ENCODE measurements at places on chromosomes 1 and 21. TPM values are rescaled to one million over a fixed set of nuclear protein-coding genes. Genes with fewer than 3 reads are reported as not detected.

The LRIG2 gene
- 8.1 TPM for total RNA-seq

The NBL1 gene
- total RNA-seq = 93.5 TPM

- peak; percentile 97 for ATAC-seq
These were observed 78.2 kb downstream of the NFIA start for GRCh38 chr1:61160526-61160925.

DNA sequence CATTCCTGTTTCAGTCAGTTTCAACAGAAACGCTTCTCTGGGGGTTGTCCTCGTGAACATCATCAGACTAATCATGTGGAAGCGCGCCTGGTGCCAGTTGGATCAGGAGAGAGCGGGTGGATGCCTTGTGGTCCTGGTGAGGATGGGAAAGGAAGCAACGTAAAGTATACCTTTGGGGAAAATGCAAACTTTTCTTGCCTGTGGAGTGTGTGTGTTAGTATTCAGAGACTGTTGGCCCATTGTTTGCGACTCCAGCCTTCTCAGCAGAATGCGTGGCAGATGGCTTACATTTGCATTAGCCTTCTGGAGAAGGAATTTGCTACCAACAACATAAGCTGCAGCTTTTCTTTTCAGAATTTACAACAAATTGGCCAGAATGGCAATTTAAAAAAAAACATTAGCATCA, 173.9 kb downstream of the RWDD3 start:
- ATAC-seq = no peak

- ATAC-seq = no peak
These were observed 106.0 kb downstream of the CDC7 start for GRCh38 chr1:91606546-91607078.

DNA sequence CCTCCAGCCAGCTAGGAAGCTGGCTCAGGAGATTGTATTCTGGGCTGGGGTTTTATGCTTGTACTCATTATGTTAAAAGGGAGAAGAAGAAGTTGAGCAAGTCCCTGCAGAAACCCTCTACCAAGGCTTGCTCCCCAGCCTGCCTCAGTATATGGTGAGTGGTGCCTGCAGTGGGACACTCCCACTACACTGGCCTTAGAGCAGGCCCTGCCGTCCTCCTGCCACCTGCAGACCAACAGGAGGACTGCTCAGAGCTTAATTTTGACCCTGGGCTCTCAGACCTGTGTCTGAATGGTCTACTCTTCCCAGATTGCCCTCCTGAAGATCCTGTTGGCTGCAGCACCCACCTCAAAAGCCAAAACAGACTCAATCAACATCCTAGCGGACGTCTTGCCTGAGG, 13.0 kb downstream of the STRIP1 start:
- no peak for ATAC-seq

DNA sequence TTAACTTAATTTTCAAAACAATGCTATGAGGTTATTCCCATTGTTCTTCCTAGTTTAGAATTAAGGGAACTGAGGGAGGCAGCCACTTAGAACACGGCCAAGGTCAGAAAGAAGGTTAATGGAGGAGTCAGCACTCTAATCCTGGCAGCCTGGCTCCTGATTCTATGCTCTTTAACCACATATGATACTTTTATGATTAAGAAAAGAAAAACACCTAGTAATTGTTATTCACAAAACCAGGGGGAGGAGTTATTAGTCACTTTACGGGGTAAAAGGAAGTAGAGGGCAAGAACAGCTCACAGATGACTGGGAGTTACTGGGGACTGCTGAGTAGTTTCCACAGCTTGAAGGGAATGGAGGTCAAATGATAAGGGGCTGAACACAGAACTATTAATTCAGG, 38.6 kb downstream of the GADD45A start:
- ATAC-seq = peak; percentile 82

DNA sequence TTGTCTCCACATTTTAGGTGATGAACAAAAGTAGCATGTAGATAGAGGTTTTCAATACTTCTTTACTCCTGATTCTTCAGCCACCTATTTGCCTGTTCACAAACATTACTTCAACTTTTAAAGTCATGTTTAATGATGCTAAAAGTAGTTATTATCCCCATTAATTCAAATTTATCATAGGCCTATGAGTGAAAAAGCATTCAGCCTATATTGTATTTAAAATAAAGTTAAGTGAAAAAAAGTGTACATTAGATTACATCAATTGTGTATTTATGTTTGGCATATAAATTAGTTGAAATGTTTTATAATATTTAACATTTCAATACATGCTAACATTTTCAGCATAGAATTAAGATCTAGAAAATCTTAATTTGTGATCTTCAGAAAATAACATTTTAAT, 10.5 kb downstream of the CDKN2C start:
- ATAC-seq = no peak

GRCh38 chr1:11494771-11495170, 15.8 kb downstream of the DISP3 start:
- ATAC-seq = no peak

DNA sequence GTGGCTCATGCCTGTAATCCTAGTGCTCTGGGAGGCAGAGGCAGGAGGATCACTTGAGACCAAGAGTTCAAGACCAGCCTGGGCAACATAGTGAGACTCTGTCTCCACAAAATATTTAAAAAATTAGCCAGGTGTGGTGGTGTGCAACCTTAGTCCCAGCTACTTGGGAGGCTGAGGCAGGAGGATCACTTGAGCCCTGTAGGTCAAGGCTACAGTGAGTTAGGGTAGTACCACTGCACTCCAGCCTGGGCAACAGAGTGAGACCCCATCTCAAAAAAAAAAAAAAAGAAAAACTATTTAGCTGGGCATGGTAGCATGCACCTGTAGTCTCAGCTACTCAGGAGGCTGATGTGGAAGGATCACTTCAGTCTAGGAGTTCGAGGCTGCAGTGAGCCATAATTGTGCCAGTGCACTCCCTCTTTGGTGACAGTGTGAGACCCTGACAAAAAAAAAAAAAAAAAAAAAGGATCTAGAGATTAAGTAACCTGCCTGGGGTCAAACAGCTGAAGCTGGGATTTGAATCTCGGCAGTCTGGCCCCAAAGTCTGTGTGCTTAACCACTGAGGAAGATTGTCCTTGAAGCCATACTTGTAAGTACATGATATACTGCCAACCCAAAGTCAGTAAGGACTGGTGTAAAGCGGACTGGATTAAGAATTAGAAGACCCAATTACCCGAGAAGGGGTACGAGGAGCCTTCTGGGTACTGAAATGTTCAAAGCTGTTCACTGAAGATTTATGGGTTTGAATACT, 31.8 kb downstream of the LRRN2 start:
- no peak for ATAC-seq

GRCh38 chr1:5990913-5991312, 1.3 kb downstream of the NPHP4 start:
- ATAC-seq = no peak

DNA sequence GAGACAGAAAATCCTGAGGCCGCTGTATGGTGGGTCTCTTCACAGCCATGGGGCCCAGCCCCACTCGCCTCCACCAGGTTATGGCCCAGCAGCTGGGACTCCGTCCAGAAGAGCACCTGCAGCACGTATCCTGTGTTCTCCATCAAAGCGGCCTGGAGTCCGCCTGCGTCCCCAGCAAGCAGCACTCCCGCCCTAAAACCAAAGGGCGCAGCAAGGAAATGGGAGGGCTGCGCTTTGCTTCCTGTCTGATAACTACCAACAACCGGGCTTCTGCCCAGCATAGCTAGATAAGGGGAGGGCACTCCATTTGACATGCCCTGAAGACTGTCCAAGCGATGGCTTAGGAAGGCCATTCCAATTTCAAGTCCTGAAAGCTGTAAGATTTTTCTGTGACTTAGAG, 119.9 kb downstream of the KCNJ15 start:
- ATAC-seq = peak; percentile 32

The ASCL5 gene
- not detected for total RNA-seq

The GORAB gene
- 4.7 TPM for total RNA-seq

DNA sequence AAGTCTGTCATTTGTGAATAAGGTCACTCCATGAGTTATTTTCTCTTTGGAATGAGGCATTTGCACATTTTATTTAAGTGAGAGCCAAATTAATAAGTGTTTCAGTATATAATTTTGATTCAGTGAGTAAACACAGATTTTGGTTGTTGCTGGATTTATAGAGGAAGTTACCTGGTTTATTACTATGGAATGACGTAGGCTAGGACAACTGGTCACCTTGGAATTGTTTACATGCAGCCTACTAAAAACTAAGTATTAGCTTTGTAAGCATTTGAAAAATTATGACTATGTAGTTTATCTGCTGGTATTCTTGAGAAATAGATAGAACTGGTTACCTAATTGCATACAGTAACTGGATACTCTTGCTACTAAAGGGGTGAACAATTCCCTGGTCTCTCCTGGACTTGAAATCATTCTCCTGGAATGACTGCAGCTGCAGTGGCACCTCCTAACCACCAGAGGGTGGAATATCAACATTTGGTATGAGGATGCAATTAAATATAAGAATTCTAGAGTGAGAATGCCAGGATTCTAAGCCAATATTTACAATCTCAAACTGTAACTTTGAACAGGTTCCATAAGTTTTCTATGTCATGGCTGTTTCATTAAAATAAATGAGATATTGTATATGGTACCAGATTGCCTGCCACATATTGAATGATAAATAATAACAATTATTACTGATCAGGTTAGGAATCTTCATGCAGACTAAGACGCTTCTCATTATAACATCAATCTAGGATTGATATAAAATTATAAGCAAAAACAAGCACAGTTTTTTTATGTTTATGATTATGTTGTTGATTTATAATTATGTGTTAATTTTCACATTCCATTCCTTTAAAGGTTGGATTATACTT, 3.5 kb upstream of the KRTAP27-1 start:
- peak; percentile 50 for ATAC-seq

DNA sequence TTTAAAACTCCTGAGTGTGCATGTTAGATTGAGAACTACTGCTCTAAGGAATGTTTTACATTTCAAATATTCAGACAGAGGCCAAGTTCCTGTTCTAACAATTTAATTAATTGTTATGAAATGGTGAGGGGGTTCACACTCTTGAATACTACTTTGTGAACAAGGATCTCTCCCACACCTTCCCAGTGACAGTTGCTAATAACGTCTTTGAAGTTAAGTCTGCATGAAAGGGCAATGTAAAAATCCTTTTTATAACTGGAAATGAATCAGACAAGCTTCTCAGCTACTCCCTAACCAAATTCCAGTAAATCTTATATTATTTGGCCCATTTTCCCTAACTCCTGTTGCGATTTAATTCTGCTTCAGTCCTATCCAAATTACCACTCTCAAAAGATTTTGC, 828.5 kb upstream of the ADAMTS5 start:
- no peak for ATAC-seq

DNA sequence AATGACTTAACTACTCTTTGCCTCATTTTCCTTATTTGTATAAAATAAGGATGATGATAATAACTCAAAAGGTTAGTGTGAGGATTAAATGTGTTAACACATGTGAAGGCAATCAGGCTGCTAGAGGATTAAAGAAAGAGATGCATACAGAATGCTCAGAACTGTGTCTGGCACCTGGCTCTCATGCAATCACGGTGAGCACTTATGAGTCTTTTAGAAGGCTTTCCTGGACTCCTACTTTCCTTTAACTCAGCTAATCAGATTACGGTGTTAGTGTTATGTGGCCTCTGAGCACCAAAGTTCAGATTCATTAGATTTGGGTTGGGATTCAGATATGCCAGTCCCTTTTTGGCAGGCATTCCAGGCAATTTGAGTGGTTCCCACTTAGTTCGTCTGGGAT, 311.6 kb upstream of the USP24 start:
- ATAC-seq = no peak

The RIT1 gene
- total RNA-seq = 35.7 TPM

- no peak for ATAC-seq
These were observed 13.7 kb downstream of the MEGF6 start for GRCh38 chr1:3597599-3597964.
